ENCODE measurements at places on chromosomes 4 and X.

GRCh38 chrX:154748712-154749339, 2.1 kb downstream of the GAB3 start:
- no peak for DNase-seq

- DNase-seq, result no peak
Observed at GRCh38 chr4:124854968-124855367, 142.4 kb upstream of the ANKRD50 start.

- DNase-seq, result no peak
Observed at GRCh38 chrX:69032601-69033000, 132.7 kb downstream of the PJA1 start.

- no peak for DNase-seq
Observed at GRCh38 chr4:128835498-128836222, 26.2 kb downstream of the JADE1 start.

GRCh38 chr4:74544655-74545361, 99.9 kb downstream of the AREG start:
- DNase-seq, result no peak

- DNase-seq, result no peak
Observed at GRCh38 chr4:17619416-17620105, 5.1 kb downstream of the MED28 start.

- DNase-seq, result no peak
Observed at GRCh38 chrX:8867406-8867805, 66.2 kb upstream of the FAM9A start.

- no peak for DNase-seq
Observed at GRCh38 chrX:110938977-110939732, 143.5 kb upstream of the CHRDL1 start.

GRCh38 chrX:39480963-39481362, 616.8 kb downstream of the BCOR start:
- DNase-seq, result no peak

GRCh38 chr4:142202404-142203332, 566.3 kb downstream of the IL15 start:
- no peak for DNase-seq

- peak; percentile 75 for DNase-seq
Observed at GRCh38 chrX:148500423-148501385, at the start of gene AFF2. AFF2 (plus strand) TSS chrX:148500617; CDS start chrX:148501098, 481 bp downstream.

GRCh38 chr4:167544391-167544790, 310.1 kb upstream of the SPOCK3 start:
- no peak for DNase-seq

DNA sequence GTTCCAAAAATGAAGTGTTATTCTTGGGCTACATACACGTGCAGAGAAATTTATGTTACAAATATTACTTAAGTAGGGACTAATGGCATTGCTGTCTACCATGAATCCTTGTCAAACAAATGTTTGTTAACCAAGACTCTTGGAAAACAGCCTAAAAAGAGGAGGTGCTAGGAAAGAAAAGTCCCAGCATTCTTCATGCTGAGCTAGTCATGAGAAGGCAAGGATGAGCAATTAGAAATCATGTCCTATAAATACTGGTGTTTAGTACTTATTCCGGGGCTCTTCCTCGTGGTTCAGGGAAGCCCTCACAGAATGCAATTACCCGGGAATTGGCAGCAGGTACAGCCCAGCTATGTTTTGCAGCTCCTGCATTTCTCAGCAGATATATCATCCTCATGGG, 378.1 kb upstream of the FTHL17 start:
- DNase-seq, result no peak

- no peak for DNase-seq
Observed at GRCh38 chr4:55902677-55903076, 46.1 kb upstream of the CEP135 start.

GRCh38 chr4:107380836-107381438, 339.1 kb downstream of the PAPSS1 start:
- DNase-seq, result no peak

DNA sequence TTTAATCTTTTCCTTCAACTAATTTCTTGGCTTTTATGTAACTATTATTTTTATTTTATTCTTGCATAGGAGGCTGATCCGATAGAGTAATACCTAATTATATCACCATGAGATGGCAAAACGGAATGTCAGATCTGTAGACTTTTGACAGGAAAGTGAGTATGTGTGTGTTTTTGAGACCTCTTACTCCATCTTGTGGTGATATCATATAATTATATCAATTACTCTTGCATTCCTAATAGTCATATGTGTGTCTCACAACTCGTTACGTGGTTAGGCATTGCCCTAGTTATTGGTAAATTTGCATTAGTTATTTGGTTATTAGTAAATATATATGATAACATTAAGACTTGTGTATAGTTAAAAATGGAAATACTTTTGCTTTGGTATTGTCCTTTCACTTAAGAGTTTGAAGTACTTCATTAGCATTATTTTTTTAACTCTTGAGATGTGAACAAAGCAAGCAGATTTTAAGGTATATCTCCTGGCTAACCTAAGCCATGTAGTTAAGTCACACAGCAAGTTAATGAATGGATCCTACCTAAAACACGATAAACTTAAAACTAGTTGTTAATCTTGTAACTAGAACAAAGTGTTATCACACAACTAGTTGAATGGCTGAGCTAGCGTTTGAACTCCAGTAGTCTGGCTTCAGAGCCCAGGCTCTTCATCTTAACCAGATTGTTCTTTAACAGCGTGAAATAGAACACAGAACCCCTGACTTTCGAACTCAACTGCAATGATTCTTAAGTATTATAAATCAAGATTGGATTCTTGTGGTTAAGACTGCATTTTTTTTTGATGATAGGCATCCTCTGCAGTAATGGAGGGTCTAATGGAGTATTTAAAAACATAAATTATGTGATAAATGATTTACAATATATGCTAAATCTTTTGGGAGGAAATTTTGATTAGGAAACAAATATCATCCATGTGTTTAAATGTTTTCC, 67.1 kb downstream of the PGRMC2 start:
- no peak for DNase-seq

GRCh38 chr4:164483711-164484110, 270.2 kb upstream of the SMIM31 start:
- DNase-seq, result no peak

GRCh38 chr4:835148-836002, 9.4 kb upstream of the CPLX1 start:
- no peak for DNase-seq

DNA sequence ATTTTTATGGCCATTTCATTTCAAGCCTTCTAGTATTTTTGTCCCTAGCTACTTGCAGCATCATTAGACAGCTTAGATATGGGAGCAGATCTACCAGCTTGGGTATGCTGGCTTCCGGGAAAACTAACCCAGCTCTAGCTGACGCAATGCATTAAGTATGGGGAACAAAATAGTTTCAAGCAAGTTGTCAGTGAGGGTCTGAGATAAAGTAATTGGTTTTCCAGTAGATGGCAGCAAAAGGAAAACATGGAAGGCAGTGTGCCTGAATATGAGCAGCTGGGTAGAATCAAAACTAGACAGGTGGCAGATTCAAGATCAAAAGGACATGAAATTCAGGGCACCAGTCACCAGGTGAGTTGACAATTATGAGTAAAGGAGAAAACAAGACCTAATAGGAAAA, 340.9 kb upstream of the CTSO start:
- no peak for DNase-seq

DNA sequence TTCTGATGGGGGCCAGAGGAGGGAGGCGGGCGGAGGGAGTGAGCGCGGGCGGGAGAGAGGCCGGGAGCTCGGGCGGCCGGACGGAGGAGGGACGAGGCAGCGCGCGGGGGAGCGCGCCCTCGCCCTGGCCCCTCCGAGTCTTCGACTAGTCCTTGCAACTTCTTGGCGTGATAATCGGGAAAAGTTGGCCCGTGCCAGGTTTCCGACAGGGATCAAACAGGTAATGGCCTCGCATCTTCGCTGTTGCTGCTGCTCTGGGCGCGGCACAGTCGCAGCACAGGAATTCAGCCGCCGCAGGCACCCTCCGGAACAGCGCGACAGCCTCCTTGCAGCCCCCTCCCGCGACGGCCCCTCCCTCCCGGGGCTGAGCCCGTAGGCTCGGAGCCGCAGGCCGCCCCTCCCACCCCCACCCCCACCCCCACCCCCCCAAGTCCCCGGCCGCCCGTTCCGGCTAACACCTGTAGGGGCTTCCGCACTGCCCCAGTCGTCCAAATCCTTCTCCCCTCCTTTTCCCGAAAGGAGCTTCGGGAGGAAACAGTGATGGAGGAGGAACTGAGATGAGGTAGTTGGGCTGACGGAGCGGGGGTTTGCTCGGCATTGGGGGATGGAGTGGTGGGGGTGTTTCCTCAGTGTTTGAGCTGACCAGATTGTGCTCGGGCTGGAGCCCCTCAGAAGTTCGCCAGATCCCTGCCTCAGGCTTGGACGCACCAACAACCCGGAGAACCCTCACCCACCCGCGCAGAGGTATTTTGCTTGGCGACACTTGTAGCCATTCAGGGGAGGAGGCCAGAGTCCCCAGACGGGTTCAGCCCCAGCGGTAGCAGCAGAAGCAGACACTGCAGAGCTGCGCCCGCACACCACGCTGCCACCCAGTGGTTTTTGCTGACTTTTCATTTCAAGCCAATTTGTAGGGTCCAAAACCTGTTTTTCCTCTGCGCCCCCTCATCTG, at the start of gene FGF13:
Gene FGF13, minus strand, starts transcription at position 319 of the 949 bp plus-strand sequence. CDS start 714 bp downstream, outside the sequence.
- DNase-seq, result peak; percentile 68

DNA sequence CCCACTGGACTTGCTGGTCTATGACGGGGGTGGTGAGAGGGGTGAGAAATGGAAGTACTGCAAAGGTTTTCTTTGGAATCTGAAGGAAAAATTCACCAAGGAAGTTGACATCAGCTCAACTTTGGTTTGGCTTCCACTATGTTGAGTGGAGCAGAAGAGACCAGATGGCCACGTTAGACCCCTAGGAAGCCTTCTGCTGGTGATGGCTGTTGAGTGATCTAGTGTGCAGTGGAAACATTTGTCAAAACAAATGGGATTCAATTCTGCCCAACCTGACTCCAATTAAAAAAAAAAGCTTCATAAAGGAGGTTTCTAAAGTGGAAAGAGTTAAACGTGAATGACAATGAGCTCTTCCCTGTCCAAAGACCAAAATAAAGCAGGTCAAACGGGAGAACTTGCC, 25.7 kb downstream of the SEL1L3 start:
- DNase-seq, result no peak

DNA sequence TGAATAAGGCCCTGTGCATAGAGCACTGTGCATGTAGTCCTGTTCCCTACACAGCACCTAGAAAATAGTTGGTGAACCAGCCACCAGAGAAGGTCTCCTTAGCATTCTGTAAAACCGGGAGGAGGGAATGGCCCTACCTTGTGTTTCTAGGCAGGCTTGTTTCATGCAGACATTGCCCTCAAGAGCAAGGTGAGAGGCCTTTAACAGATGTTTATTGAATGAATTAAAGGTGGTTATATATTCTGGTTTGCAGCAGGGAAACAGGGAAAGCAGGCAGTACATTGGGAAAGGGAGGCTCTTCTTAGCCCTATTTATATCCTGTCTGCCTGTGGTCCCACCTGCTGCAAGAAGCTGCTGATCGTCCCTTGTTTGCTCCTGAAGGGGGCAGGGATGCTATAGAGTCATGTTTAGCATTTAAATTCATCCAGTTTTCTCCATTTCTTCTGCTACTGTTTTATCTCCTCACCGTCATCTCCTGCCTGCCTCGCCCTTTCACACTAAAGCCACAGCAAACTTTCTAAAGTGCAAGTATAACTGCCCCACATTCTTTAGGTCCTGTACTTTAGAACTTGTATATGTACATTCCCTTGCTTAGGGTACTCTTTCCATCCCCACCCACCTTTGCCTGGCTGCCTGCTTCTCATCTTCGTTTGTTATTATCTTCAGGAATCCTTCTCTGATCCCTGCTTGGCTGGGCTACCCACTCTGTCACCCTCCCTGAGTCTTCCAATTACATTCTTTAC, 60.3 kb downstream of the EGF start:
- DNase-seq, result no peak

DNA sequence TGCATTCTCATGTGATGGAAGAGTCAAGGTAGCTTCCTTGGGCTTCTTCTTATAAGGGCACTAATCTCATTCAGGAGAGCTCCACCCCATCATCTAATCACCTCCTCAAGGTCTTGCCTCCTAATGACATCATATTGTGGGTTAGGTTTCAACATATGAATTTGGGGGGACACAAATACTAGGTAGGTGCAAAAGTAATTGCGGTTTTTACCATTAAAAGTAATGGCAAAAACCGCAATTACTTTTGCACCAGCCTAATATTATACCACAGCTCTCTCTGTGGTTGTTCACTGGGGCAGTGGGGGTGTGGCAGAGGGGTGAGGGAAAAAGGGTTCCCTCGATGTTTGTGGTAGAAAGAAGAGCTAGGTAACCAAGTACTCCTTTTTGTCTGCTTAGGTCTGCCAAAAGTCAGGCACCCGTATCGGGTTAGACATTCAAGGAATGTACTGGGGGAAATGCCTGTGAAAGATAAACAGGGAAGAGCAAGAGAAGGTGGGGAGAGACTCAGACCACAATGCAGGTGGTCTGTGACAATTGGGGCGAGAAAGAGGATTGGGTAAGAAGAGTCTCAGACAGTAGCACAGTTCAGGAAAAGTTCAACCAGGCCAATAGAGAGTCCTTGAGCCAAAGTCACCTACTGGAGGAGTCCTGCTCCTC, 78.9 kb upstream of the MTM1 start:
- no peak for DNase-seq

DNA sequence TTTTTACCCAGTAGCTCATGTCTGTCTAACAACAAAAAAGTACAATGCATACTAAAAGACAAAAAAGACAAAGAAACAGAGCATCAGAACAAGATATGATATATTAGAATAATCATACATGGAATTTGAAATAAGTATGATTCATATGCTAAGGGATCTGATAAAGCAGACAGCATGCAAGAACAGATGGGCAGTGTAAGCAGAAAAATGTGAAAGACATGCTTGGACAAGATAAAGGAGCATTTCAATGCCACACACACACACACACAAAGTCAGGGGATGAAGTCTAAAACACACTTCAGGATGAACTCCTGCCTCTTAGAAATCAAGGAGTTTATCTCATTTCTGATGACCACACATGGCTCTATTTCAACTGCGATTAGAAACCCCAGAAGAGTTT, 649.6 kb upstream of the NDST4 start:
- DNase-seq, result no peak

DNA sequence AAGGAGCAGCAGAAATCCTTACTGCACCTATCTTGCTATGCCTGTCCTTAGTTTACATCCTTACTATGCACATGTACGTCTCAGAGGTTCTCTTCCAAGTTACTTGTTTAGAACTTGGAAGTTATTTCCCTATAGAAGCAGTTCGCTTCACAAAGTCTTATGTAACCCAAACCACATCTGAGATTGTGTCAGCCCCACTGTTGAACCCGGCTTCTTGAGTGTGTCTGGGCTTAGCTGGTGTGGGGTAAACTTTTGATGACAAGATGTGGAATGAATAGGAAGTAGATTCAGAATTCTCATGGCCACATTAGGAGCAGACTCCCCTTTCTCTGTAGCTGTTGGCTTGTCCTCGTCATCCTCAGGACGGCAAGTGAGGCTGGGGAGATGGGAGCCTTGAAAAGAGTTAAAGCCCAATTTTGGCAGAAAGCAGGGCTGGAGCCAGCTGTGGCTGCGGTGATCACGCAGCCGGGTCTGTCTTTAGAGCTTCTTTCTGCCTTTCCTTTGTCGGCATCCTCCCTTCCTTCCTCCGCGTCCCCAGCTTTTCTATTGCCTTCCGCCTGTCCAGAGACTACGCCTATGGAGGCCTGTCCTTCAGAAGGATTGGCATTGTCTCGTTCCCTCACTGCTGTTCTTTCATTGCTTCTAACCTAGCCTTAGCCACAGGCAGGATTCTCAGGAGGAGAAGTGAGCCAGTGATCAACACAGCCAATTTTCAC, 23.0 kb upstream of the LIMCH1 start:
- DNase-seq, result no peak

GRCh38 chr4:20454515-20454914, 202.8 kb downstream of the SLIT2 start:
- DNase-seq, result no peak

Data from left forelimb (tissue), 1 donor.